ENCODE measurements at places on chromosomes 5 and 9. TPM values are rescaled to one million over a fixed set of nuclear protein-coding genes. Genes with fewer than 3 reads are reported as not detected.

- peaks cover 56% of the 10 kb centered on the region for H3K27me3 ChIP-seq
- H3K4me3 ChIP-seq = no peak overlapping the region
- H3K4me1 ChIP-seq = no peaks in the 10 kb centered on the region
- peak; percentile 31 for DNase-seq
Measured at GRCh38 chr9:135051316-135052038, 36.0 kb upstream of the OLFM1 start.

- H3K4me1 ChIP-seq = no peaks in the 10 kb centered on the region
- no peak for DNase-seq
- H3K27me3 ChIP-seq = peaks cover 3% of the 10 kb centered on the region
- H3K27ac ChIP-seq = no peak overlapping the region
Measured at GRCh38 chr5:180975338-180975737, 13.3 kb upstream of the BTNL3 start.

DNA sequence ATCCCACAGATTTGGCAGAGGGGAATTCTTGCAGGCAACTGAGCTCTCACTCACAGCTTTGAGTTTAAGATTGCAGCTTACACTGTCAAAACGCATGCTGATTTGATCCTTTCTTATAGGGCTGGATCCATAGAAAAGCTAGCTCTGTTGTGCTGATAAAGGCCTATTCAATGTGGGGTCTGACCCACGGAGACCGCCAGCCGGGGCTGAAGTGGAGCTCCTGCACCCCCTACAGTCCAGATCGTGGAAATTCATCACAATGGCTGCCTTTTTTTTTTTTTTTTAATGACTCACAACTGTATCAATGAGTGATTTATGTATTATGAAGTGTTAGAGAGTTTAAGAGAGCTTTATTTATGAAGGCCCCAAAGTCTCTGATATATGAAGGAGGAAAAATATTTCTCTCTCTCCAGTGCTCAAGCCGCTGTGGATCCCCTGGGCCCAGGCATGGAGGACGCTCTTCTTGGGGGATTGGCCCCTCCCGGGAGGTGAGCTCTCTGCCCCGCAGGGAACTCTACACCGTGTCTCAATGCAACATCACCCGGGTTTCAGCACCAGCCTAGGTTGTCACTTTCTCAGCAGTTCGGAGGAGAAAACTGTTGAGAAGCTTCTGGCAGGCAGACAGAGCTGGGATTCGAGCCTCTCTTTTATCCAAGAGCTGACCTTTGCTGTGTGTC is 700.2 kb downstream of the IRX1 start:
- H3K27ac ChIP-seq = peak overlapping the region; percentile 63
- DNase-seq = peak; percentile 64
- peaks cover 19% of the 10 kb centered on the region for H3K4me1 ChIP-seq

DNA sequence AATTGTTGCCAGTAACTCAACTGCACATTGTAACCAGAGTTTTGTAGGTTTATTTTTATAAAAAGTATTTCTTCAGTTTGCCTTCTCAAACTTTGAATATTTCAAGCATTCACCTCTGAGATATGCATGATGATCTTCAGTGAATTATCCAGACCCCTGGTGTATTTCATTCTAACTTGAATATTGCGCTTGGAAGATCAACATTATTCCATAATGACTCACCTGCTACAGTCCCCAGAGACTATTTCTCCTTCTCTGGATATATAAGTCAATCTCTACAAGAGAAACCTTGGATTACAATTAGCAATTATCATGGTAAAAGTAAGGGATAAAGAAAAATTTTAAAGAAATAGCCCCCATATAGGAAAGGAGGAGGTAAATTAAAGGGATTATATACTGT is 1041.0 kb downstream of the TLE1 start:
- peaks cover 17% of the 10 kb centered on the region for H3K4me1 ChIP-seq
- H3K27ac ChIP-seq = peak overlapping the region; percentile 69
- DNase-seq = no peak
- no peaks in the 10 kb centered on the region for H3K27me3 ChIP-seq

DNA sequence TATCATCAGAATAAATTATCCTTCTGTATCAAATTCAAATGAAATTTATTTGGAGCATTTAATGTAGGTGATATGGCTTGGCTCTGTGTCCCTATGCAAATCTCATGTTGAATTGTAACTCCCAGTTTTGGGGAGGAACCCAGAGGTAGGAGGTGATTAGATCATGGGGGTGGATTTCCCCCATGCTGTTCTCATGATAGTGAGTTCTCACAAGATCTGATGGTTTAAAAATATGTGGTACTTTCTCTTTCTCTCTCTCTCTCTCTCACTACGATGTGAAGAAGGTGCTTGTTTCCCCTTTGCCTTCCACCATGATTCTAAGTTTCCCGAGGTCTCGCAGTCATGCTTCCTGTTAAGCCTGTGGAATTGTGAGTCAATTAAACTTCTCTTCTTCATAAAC is 678.4 kb upstream of the RGMB start:
- H3K27me3 ChIP-seq = no peaks in the 10 kb centered on the region
- H3K27ac ChIP-seq = no peak overlapping the region
- H3K36me3 ChIP-seq = no peaks in the 10 kb centered on the region

DNA sequence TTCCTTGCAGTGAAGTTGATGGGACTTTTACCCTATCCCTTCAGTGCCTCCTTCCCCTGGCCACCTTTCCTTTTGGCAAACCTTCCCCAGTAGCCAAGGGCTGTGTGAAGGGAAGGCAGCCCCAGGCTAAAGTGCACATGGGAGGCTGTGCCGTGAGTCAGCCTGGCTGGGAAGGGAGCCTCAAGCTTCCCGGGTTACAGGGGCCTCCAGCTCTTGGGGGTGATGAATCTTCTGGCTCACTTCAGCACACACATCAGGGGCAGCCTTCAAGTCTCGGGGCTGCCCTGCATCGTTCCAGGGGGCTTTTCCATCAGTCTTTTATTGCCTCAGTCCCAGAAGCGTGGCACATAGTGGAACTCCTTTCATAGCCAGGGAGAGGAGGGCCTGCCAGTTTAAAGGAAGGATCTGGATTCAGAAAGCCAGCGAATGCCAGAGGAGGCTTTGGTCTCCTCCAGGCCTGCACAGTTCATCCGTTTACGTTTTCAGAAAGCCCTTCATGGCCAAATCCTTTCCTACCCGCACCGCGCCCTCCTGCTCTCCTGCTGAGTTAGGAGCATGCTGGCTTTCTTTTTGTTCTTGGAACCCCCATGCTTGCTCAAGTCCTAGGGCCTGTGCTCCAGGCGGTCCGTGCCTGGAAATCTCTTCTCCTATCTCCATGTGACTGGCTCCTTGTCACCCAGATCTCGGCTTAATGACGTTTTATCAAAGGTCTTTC is 134.8 kb upstream of the KLF4 start:
- H3K36me3 ChIP-seq = no peaks in the 10 kb centered on the region
- peaks cover 27% of the 10 kb centered on the region for H3K4me1 ChIP-seq
- no peak overlapping the region for H3K4me3 ChIP-seq

Gene ARHGEF37
- total RNA-seq = 9.1 TPM

Gene RANBP17
- total RNA-seq = 60.8 TPM

Gene ADRA1B
- 2.4 TPM for total RNA-seq
